ENCODE measurements at places on chromosomes 2 and 18. TPM values are rescaled to one million over a fixed set of nuclear protein-coding genes. Genes with fewer than 3 reads are reported as not detected.

DNA sequence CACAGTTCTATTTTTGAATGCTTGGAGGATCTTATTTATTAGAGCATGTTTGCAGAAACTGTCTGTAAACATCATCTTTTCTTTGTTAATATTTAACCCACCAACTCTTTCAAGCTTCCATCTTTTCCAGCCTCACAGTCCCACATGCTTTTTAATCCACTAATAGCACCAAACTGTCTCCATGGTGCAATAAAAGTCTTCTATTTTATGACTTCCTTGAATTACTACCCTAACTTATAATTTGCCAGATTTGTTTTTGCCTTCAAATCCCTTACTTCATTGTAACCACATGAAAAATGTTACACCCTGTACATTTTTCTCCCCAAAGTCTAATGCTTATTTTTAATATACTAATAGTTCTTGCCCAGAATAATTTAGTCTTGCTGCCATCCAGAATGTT is 792.6 kb downstream of the PLCL1 start:
- no peaks in the 10 kb centered on the region for H3K27me3 ChIP-seq
- no peaks in the 10 kb centered on the region for H3K36me3 ChIP-seq
- no peak for DNase-seq
- H3K4me1 ChIP-seq = no peaks in the 10 kb centered on the region

- H3K36me3 ChIP-seq = no peaks in the 10 kb centered on the region
- H3K27me3 ChIP-seq = no peaks in the 10 kb centered on the region
- peak overlapping the region; percentile 32 for H3K27ac ChIP-seq
- no peak for DNase-seq
- H3K4me3 ChIP-seq = no peak overlapping the region
Observed at GRCh38 chr2:9548506-9548905, 7.1 kb downstream of the ADAM17 start.

B4GALT6 gene
- 0.75 TPM for total RNA-seq

ERMN gene
- 0.64 TPM for total RNA-seq

ABCB11 gene
- 11.2 TPM for total RNA-seq

DNA sequence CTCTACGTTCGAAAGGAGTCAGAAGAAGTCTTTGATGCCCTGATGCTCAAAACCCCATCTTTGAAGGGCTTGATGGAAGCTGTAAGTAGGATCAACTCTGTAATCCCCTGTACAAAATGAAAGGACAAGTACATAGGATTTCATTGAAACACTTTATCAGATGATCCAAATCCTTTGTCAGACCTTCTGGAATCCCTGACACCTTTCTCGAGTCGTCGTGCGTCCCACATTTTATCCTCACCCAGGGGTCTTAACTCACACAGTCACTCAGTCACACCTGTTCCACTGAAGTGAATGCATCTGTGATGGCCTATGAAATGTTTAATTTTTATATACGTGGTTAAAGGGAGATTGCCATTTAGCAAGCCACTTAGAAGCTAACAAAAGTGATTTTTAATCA is 44.8 kb downstream of the GRHL1 start:
- no peak overlapping the region for H3K4me3 ChIP-seq
- no peaks in the 10 kb centered on the region for H3K36me3 ChIP-seq

DNA sequence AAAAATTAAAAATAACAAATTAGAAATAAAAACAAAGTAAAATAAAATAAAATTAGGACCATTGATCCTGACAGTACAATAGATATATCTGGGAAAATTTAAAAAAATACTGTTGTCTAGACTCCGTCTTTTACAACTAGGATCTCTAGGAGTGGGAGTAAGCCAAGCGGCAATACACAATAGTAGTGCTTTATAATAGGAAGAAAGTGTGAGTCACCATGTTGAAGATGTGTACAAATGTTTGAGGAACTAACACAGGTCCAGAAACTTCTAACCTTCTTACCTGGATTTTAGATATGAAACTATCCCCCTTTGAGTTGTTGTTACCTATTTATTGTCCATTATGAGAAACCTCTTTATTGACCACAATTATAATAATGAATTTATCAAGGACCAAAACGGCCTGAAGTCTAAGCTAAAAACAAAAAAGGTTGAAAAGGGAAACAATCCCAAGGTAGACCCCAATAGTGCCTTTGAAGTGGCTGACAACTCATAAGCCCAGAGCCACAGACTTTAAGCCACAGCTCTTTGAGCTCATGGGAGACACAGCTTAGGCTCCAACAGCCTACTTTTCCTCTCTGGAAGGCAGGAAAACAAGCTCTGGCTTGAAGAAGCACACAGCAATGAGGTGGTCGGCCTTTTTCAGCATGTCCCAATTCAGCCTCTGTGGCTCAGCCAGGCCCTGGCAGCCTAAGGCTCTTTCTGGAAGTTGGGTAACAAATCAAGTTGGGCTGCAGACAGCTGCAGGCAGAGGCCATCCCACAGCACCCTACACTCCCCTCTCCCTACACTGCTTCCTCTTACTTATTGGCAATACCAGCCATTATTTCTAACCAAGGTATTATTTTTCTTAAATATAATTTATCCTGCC is 62.9 kb downstream of the AQP4 start:
- H3K36me3 ChIP-seq = no peaks in the 10 kb centered on the region
- H3K4me1 ChIP-seq = no peaks in the 10 kb centered on the region
- H3K27ac ChIP-seq = no peak overlapping the region
- no peak overlapping the region for H3K4me3 ChIP-seq
- no peaks in the 10 kb centered on the region for H3K27me3 ChIP-seq
- no peak for DNase-seq

GRCh38 chr2:19955544-19956422 is 34.1 kb downstream of the WDR35 start:
- no peak overlapping the region for H3K27ac ChIP-seq
- no peaks in the 10 kb centered on the region for H3K4me1 ChIP-seq
- DNase-seq = peak; percentile 44
- no peaks in the 10 kb centered on the region for H3K36me3 ChIP-seq

DPP4 gene
- 7.0 TPM for total RNA-seq

DNA sequence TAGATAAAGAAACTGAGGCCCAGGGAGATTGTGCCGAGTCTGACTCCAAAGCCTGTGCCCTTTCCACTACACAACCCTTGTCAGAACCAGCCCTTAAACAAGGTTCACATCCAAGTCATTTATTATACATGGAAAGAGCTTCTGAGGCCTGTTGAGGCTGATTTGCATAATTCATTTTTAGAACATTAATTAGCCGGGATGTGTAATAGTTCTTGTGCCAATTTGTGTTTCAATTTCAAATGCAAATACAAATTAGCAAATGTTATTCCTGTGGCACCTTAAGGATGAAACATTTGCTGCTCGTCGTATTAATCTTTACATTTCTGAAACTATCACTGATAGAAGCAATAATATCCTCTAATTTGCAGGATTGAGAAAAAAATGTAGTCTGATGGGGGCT is 174.9 kb downstream of the MYCN start:
- no peaks in the 10 kb centered on the region for H3K27me3 ChIP-seq
- peaks cover 9% of the 10 kb centered on the region for H3K4me1 ChIP-seq
- no peak for DNase-seq
- peak overlapping the region; percentile 56 for H3K27ac ChIP-seq

RETREG2 gene
- total RNA-seq = 79.9 TPM

DNA sequence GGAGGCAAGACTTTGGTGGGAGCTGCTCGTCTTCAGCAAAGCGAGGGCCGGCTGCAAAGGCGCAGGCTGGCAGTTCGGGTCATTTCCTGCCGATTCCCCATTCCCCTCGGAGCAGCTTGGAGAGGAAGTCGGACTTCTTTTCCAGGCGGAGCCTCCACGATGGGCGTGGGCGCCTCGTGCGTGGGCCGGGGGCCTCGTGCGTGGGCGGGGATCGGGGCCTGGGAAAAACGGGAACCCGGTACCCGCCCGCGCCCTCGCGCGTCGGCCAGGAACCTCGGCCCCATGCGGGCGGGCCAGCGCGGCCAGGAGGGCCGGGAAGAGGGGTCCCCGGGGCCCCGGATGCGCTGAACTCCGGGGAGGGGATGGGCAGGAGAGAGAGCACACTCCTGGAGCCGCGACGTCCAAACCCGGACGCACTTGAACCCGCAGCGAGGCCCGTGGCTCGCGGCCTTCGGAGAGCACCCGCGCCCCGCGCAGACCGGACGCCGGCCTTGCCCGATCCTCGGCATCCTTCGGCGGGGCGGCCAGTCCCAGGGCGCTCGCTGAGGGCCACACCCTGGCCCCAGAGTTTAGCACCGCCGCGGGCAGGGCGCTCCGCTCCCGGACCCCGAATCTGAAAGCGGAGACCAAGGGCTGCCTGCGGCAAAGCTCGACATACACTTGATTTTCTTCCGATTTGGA is 368.4 kb downstream of the MTX2 start:
- DNase-seq = peak; percentile 34
- peak overlapping the region; percentile 84 for H3K27ac ChIP-seq
- H3K4me3 ChIP-seq = peak overlapping the region; percentile 78

DNA sequence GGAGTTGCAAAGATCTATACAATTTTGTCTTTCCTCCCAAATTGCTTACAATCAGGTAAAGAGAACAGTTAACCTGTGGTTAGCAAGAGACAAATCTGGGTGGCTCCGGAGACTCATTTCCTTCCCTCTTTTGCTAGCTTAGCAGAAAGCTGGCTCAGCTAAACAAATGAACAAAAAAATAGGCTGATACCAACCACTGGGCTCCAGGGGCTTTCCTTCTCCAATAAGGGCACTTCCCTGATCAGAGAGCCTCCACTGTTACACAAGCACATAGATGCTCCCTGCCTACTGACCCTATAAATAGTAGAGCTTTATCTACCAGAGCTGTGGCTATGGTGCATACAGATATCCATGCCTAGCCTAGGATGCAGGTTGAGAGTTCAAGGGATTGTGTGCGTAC is 90.1 kb upstream of the ARL5A start:
- H3K27me3 ChIP-seq = no peaks in the 10 kb centered on the region
- DNase-seq = no peak
- no peak overlapping the region for H3K27ac ChIP-seq
- no peaks in the 10 kb centered on the region for H3K36me3 ChIP-seq
- H3K4me1 ChIP-seq = no peaks in the 10 kb centered on the region
- H3K4me3 ChIP-seq = no peak overlapping the region

GRCh38 chr18:25842665-25843064 is 247.7 kb downstream of the SS18 start:
- no peaks in the 10 kb centered on the region for H3K27me3 ChIP-seq
- DNase-seq = no peak
- no peaks in the 10 kb centered on the region for H3K4me1 ChIP-seq

GRCh38 chr2:46032996-46033395 is 264.2 kb upstream of the EPAS1 start:
- DNase-seq = no peak
- peaks cover 5% of the 10 kb centered on the region for H3K4me1 ChIP-seq
- no peaks in the 10 kb centered on the region for H3K27me3 ChIP-seq
- H3K27ac ChIP-seq = no peak overlapping the region

DNA sequence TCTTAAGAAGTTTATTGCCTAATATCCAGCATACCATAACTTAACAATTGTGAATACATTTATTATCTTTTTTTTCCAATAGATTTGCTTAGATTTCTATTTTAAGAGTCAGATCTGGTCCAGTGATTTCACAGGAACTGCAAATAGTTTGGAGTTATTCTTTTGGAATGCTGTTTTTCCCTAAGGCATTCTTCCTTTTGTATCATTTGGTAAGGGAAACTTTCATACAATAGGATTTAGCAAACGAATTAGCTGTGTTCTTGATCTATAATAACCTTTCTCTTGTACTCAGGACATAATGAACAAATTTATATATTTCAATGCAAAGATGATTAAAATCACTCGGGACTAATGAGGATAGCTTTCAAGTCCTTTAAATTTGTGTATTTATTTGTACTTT is 201.6 kb downstream of the ERBB4 start:
- no peaks in the 10 kb centered on the region for H3K27me3 ChIP-seq
- no peaks in the 10 kb centered on the region for H3K36me3 ChIP-seq
- no peak for DNase-seq

DNA sequence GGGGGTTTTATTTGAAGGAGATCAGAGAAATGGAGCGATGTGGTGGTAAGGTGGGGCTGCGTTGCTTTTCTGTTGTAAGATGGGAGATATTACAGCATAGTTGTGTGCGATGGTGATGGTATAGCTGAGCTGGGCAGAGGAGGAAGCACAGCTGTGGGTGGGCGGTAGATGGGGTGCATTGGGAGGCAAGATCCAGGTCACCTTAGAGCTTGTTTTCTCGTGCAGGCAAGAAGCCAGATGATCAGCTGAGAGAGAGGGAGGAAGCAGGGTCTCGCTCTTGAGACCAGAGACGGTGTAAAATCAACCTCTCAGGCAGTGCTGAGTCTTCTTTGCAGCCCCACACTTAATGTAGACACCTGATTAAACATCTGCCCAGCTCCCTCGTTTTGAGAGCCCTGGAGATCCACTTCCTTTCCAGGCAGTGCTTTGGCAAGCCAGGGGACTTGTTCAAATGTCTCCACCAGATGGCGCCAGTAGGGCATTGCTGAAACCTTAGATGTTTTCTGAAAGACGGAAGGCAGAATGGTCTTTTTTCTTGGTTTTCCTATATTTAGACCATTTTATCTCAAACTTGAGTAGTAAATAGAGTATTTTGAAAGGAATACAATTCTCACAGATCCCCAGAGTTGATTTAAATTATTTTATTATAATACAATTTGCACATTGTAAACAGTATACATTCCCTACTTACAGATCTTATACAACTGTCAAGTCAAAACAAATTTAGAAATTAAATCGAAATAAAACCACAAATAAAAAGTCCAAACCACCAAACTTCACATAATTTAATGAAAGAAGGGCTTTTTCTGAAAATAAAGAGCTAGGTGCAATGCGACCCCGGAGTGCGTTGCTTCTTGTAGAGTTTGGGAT is 21.1 kb upstream of the LYPD6B start:
- H3K4me1 ChIP-seq = no peaks in the 10 kb centered on the region
- H3K27ac ChIP-seq = no peak overlapping the region
- H3K4me3 ChIP-seq = no peak overlapping the region
- no peaks in the 10 kb centered on the region for H3K27me3 ChIP-seq
- peak; percentile 83 for DNase-seq
- H3K36me3 ChIP-seq = no peaks in the 10 kb centered on the region

- H3K27me3 ChIP-seq = no peaks in the 10 kb centered on the region
- no peaks in the 10 kb centered on the region for H3K36me3 ChIP-seq
- no peak overlapping the region for H3K4me3 ChIP-seq
Observed at GRCh38 chr2:12637754-12638153, 79.0 kb upstream of the TRIB2 start.

DNA sequence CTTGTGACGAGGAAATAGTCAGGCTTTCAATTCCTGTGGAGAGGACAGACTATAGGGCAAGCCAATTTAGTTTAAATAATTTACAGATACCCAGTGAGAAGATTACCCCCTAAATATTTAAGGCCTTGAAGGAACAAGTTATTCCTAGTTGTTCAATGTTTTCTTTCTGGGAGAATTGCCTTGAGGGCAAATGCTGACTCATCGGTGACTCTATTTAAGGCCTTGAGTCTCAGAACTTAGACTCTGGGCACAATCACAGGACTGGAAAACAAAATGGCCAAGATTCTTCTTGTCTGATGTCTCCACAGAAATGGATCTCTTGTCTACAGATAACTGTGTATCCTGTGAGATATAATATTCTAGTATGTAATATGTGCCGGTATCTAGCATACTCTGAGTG is 467.1 kb downstream of the SUCLG1 start:
- no peak for DNase-seq
- H3K27ac ChIP-seq = no peak overlapping the region
- H3K27me3 ChIP-seq = no peaks in the 10 kb centered on the region
- H3K36me3 ChIP-seq = no peaks in the 10 kb centered on the region
- H3K4me1 ChIP-seq = no peaks in the 10 kb centered on the region
- no peak overlapping the region for H3K4me3 ChIP-seq
